CD4-positive, alpha-beta T cell treated with Interleukin-1 beta for 1 hour (primary cell): ENCODE measurements at places on chromosomes 6 and 20.

DNA sequence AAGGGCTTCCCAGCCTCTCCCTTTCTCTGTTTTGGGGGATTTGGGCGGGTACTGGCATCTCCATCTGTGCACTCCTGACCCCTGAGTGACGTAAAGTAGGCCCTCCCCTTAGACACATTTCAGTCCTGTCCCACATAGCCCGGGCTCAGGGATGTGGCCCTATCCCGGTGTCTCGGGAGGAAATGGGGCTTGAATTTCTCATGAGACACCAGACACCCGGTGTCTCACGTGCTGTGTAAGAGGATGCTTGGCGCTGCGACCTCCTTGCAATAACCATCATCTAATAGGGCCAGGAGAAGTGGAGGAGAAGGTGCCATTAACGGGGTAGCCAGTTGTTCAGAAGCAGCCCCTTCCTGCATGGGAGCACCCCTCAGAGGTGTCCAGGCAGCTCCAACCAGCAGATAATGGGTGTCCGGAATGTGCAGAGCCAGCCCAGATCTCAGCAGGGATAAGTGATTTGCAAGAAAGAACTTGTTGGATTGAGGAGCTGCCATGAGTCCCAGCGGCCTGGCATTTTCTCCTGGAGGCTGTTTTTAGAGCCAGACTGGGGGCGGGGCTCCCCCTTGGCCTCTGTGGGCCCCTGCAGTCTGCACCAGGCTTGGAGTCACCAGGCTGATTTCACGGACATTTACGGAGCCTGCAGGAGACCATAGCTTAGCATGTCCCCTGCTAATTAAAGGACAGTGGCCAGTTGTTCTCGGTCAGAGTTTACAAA, 372.0 kb downstream of the PREX1 start:
- no peak for DNase-seq

DNA sequence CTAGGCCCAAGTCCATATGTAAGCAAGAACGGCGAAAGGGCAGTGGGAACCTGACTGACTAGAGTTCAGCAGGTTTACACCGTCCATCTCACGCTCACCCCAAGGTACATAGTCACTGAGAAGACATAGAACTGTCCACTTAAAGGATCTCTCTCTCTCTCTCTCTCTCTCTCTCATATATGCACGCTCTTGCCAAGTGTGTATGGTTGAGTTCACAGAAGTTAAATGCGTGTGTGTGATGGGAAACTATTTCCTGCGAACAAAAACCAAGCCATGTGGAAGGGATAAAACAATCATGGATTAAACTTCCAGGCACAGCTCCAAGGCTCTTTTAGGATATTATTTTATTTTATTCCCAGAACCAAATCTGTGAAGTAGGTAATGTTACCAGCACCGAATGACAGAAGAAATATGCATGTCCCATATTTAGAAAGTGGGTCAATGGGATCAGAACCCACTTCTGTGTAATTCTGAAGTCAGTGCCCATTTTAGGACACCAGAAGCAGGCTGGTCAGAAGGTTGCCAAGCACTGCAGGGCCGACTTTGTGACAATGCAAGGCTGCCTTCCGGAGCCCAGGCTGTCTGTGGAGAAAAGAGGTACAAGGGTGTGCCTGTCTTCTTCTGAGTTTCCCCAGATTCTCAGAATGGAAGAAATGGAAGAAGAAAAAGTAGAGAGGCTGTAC, 49.2 kb upstream of the MAP7 start:
- DNase-seq: no peak

- no peak for DNase-seq
Observed at GRCh38 chr6:82118150-82118562, 129.4 kb downstream of the IBTK start.

- DNase-seq: no peak
Observed at GRCh38 chr20:45821947-45822346, 5.2 kb downstream of the TNNC2 start.

DNA sequence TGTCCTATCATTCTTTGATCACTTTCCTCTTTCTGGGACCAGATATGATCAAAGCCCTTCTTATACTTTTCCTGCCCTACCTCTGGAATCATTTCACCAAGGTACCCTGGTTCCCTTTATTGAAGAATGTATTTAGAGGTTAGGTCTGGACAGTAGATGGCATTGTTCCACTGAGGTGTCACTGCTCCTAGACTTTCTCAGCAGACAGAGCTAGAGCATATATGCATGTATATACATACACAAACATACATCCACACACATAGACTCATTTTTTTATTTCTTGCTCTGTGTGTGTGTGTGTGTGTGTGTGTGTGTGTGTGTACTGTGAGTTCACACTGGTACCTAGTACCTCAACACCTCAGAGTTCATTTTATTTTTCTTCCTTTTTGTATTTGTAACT, 40.9 kb downstream of the PTPRA start:
- no peak for DNase-seq

GRCh38 chr6:163165155-163165910, 249.2 kb upstream of the QKI start:
- no peak for DNase-seq

GRCh38 chr6:47130086-47130485, 88.0 kb upstream of the ADGRF1 start:
- no peak for DNase-seq

DNA sequence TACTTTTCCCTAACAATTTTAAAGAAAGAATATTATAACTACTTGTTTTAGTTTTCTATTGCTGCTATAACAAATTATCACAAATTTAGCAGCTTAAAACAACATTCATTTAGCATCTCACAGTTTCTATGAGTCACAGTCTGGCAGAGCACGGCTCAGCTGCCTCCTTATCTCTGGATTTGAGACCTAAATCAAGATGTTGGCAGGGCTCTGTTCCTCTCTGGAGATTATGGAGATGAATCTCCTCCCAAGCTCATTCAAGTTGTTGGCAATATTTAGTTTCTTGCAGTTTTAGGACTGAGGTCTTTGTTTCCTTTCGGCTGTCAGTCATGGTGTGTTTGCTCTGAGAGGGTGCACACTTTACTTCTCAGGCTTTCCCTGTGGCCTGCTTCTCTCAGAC, 1065.8 kb upstream of the EYS start:
- DNase-seq: no peak

DNA sequence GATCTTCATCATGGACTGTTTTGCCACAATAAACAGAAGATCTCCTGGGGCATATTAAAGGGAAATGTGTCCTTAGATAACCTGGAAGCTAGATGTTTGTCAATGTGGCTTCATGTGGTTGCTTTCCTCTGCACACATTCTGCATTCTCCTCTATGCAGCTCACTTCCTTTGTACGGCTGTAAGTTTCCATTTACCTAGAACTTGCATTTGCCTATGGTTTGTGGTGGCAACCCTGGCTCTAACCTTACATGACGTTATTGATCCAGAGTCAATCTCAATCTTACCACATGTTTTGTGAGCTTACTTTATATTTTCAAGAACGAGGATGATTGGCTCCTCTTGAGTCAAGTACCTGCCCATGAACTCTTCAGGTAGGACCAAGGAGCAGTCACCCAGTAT, 863.1 kb downstream of the MAFB start:
- DNase-seq: no peak

DNA sequence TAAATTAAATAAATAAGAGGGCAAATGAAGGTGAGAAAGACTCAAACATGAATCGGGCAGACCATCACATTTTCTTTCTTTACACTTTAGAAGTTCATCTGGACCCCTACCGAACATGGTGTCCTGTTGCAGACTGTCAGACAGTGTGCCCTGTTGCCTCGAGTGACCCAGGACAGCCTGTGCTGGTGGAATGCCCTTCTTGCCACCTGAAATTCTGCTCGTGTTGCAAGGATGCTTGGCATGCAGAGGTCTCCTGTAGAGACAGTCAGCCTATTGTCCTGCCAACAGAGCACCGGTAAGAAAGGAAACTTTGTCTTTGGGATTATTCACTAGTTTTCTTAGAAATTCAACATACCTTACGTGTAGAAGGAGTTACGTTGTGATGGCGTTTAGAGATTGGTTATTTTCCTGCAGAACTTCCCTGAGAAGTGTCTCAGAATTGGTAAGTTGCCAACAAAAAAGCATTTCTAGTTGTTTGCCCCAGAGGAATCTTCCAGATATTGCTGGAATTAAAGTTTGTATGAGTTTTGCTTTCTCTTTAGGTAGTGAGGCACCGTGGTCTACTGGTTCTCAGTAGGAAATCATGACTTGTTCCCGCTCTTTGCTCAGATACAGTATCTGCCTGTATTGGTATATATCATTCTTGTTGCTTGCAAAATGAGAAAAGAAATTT, 70.1 kb downstream of the RNF144B start:
- no peak for DNase-seq

- DNase-seq: no peak
Observed at GRCh38 chr6:74117113-74117512, 421.1 kb downstream of the CD109 start.

DNA sequence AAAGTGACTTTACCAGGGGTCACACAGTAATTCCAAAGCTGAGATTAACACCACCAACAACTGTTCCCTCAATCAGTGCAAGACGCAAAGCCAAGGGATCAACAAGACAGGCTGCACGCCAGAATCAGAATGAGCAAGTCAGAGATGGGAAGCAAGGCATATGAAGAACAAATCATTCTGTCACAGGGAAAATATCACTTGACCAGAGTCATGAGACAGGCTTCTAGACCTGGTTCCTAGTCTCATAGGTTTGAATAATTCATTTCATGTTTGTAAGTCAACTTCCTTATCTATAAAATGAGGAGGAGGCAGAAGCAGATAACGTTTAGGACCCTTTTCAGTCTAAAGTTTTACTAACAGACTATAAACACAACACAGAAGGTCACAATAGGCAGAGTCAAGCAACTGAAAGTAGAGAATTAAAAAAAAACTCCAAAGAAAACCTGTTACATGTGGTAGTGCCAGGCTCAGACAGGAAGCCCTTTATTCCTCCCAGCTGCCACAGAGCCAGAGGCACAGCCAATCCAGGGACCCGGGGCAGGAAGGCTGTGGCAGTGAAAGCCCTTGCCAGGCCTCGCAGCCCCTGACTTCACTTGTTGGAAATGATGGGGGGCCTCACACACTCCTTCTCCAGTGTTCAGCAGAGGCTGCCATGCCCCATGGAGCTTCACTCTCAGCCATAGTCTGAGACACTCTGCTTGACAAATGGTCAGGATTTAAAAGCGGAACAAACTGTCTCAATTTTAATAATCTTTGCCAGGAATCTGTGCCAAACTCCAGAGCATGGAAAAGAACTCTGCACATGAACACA, 29.2 kb upstream of the DST start:
- no peak for DNase-seq

GRCh38 chr6:133809406-133809805, 79.5 kb upstream of the TCF21 start:
- DNase-seq: no peak

DNA sequence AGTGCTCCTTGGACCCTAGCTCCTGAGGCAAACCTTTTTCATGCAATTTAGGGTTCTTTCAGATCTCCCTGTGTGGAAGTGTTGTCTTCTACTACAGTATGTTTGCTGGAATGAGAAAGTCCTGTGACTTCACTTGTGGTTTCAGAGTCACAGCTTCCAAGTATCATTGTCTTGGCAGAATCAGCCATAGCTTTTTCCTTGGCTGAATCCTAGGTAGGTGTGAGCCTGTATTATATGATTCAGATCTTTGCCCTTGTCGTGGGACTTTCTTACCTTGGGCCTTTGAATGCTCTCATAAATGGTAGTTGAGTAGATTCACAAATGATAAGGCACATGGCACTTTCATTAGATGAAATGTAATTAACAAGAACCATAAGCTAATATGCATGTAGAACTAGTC, 16.5 kb downstream of the CARMIL1 start:
- DNase-seq: no peak

DNA sequence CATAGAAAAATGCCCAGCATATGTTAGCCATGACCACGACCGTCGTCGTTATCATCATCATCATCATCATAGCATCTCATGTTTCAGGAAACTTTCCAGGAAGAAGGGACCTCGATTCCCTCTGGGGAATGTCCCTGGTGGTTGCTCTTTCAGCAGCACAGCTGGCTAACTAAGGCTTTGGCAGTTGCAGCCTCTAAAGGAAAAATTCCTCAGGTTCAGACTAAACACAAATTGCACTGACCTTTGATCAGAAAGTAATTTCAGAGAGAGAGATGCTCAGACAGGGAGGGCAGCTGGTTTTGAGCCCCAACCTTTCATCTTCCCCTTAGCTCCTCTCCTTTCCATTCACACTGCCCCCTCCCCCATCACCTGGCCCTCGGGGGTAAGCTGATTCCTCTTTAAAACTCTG, 5.6 kb upstream of the CFB start:
- no peak for DNase-seq

DNA sequence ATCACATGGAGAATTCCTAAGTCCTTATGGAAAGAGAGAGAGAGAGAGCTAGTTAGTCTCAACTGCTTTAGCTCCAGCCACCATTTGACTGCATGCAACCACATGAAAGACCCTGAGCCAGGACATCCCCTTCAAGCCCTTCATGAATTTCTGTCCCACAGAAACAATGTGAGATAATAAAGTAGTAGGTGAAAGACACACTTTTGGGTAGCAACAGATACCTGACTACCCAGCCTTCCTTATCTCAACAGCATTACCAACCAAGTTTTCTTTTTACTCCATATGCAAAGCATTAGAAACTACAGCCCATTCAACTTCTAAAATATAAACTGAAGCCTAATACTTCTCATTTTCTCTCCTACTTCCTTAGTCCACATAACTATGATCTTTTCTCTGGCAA, 23.2 kb upstream of the THEMIS start:
- no peak for DNase-seq

DNA sequence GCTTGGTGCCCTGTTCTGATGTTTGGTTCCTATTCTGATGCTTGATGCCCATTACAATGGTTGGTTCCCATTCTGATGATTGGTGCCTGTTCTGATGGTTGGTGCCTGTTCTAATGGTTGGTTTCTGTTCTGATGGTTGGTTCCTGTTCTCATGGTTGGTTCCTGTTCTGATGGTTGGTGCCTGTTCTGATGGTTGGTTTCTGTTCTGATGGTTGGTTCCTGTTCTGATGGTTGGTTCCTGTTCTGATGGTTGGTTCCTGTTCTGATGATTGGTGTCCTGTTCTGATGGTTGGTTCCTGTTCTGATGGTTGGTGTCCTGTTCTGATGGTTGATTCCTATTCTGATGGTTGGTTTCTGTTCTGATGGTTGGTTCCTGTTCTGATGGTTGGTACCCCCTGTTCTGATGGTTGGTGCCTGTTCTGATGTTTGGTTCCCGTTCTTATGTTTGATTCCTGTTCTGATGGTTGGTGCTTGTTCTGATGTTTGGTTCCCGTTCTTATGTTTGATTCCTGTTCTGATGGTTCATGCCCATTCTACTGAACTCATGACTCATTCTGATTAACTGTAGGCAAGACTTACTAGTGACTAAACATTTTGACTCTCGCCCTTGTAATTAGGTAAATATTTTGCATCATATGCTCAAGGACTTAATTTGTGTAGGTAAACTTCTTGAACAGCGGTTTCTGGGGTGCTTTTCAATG, 146.2 kb downstream of the DLL1 start:
- no peak for DNase-seq

- no peak for DNase-seq
Observed at GRCh38 chr6:3315841-3316240, 57.1 kb downstream of the PSMG4 start.

DNA sequence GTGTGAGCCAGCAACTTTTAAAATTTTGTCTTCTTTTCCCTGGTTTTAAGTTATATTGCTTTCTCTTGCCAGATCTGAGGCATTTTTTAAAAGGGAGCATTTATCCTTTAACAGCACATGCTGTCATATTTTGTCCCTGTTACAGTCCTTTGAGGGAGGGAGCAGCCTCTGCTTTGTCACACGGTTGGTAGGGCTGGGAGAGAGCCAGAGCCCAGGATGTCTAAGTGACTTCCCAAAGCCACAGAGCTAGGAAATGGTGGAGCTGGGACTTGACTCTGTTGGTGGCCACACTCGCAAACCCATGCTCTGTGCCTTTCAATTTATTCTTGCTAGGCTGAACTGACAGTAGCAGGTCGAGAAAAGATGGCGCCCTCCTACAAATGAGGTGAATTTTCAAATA, 80.4 kb upstream of the IYD start:
- DNase-seq: no peak
